B cell (primary cell): ENCODE measurements at places on chromosomes 7 and 10. TPM values are rescaled to one million over a fixed set of nuclear protein-coding genes. Genes with fewer than 3 reads are reported as not detected.

FBXL13 gene
- total RNA-seq: 2.4 and 4.0 TPM in 2 replicates

SP4 gene
- 42.4 and 42.8 TPM in 2 replicates for total RNA-seq

DNA sequence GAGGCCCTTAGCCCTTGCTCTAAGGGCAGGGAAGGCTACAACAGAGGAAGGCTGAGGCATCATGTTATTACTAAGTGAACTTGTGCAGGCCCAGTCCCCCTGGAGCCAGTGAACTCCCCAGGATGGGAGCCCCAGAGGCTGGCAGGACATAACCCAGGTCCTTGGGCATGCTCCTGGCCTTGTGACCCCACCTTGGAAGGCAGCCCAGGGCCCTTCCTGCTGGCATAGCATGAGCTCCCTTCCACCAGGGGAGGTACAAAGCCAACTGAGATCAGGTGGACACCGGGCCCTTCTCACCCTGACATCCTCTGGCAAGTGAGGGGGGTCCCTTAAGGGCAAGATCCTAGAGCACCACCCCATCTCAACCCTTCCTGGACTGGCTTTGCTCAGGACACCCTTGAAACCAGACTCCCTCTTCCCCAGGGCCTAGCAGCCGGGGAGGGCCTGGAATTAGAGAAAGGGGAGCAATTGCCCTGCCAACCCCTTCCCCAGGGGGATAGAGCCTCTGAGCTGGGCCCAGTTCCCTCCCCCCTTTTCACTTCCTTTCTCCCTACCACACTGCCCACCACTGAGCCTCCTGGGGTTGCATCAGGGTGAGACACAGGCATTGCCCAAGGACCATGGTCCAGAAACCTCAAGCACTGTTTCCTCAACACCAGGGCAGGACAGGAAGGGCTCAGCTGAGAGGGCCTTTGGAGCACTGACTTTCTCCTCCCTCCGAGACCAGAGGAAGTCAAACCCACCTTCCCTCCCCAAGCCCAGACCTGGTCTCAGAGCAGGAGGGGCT is 1.8 kb upstream of the VSIR start:
- peak overlapping the region; percentile 71 for H3K27ac ChIP-seq
- peak; percentile 42 for DNase-seq
- no peak overlapping the region for H3K4me3 ChIP-seq
- H3K27me3 ChIP-seq: no peaks in the 10 kb centered on the region

DNA sequence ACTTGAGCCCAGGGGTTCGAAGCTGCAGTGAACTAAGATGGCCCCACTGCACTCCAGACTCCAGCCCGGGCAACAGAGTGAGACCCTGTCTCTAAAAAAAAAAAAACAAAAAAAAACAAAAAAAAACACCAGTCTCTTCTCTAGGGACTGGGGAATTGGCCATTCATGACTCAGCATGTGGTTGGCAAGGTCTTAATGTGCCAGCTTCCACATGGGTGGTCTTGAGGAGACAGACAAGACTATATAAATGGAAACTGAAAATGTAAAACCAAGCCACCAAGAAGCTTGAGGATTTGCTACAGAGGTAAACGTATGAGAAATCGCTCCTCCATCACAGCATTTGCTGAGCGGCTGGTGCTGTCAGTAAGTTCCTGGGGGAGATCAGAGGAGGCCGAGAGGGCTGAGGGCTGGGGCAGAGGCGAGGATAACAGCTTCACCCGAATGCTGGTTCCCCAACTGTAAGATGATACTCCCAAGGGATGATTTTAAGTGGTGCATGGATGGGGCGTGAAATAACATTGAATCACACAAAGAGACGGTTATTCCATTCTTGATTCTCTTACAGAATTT is 128.7 kb downstream of the C10orf105 start:
- no peak overlapping the region for H3K27ac ChIP-seq
- no peaks in the 10 kb centered on the region for H3K4me1 ChIP-seq
- H3K4me3 ChIP-seq: no peak overlapping the region
- H3K27me3 ChIP-seq: peaks cover 3% of the 10 kb centered on the region

DNA sequence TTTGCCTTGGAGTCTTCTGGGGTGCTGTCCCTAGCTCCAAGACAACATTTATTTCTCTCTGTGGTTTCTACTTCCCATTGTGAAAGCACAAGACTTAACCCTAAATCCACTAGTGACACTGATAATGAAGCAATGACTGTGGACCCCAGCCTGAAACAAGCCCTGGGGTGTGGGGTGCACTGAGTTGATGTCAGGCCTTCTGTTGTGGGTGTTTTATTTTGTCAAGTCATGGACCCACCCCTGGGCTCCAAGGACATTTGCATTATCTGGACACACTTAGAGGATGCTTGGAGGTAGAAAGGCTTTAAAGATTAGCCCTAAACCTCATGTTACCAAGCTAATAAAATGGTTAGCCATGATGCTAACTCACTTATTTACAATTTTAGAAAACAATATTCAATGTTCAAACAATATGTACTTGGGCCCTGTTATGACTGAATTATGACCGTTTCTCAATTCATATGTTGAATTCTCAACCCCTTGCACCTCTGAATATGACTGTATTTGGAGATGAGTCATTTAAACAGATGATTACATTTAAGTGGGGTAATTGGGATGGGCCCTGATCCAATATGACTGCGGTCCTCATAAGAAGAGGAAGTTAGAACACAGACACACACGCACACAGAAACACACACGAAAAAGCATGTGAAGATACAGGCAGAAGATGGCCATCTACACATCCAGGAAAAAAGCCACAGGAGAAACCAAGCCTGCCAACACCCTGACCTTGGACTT is 137.2 kb upstream of the IGFBP3 start:
- H3K4me1 ChIP-seq: no peaks in the 10 kb centered on the region
- no peak overlapping the region for H3K27ac ChIP-seq
- H3K27me3 ChIP-seq: no peaks in the 10 kb centered on the region

DNA sequence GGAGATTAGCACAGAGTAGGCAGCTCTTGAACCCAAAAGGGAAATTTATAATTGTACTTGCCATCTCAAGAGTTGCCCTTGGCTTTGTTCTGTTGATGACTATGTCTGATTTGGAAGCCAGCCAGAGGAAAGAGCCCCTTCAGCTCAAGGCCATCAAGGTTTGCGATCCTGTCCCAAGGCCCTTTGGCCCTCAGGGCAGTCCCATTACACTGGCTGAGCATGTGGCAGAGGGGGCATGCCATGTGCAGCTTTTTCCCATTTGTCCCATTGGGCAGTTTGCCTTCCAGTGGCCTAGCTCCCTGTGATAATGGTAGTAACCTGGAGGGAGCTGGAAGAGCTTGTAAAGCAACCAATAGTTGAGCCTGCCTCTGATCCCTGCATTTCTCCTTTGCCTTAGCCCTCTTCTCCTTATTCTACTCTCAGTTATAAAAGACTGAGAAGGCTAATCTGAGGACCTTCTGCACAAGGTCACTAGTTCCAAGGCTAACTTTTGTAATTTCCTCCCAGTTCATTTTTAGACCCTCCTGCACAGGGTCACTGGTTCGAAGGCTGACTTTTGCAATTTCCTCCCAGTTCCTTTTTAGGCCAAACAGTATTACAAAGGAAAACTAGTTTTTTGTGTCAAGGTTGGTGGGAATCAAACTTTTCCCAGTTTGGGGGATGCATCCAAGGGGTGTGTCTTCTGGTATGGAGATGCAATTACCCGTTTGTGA is 31.0 kb upstream of the ARHGAP12 start:
- H3K4me3 ChIP-seq: no peak overlapping the region
- peaks cover 4% of the 10 kb centered on the region for H3K4me1 ChIP-seq
- H3K27ac ChIP-seq: no peak overlapping the region
- H3K36me3 ChIP-seq: no peaks in the 10 kb centered on the region
- no peaks in the 10 kb centered on the region for H3K27me3 ChIP-seq
